Neural crest cell (in vitro differentiated cells): ENCODE measurements at places on chromosomes 5 and 9.

GRCh38 chr5:123460296-123460729, 37.1 kb upstream of the CEP120 start:
- no peak for DNase-seq

GRCh38 chr5:124923131-124923530, 176.7 kb upstream of the ZNF608 start:
- no peak for DNase-seq

- no peak for DNase-seq
Observed at GRCh38 chr9:120579139-120580050, 572 bp downstream of the CDK5RAP2 start.

DNA sequence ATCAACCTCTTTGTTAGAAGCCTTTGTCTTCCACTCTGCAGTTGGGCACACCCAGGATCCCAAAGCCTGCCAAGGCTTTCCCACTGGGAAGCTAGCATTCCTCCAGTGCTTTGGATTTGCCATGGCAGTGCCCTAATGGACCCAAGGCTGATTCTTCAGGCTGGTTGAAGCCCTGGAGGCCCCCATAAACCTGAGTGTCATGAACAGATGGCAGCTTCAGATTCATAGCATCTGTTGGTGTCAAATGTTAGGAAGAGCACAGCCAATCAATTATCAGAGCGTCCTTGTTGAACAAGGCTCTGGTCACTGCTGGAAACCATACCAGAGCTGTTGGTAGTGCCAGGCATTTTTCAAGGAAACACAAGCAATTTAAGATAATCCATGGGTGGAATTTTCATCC, 241.1 kb upstream of the KLF4 start:
- DNase-seq: no peak

DNA sequence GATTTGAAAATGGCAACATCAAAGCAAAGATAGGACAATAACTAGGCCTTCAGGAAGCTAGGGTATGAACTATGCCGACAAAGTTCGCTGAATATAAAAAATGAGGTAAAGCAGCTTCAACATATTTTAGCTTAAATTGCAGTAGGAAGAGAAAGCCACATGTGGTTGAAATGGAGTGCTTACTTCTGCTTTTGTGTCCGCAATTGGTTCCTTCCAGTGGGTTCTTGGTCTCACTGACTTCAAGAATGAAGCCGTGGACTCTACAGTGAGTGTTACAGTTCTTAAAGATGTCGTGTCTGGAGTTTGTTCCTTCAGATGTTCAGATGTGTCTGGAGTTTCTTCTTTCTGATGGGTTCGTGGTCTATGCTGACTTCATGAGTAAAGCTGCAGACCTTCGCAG, 95.2 kb downstream of the APTX start:
- no peak for DNase-seq
